ENCODE measurements at places on chromosomes 7 and 10. TPM values are rescaled to one million over a fixed set of nuclear protein-coding genes. Genes with fewer than 3 reads are reported as not detected.

MSMB gene
- total RNA-seq = not detected

KIAA1549 gene
- 13.6 TPM for total RNA-seq

DNA sequence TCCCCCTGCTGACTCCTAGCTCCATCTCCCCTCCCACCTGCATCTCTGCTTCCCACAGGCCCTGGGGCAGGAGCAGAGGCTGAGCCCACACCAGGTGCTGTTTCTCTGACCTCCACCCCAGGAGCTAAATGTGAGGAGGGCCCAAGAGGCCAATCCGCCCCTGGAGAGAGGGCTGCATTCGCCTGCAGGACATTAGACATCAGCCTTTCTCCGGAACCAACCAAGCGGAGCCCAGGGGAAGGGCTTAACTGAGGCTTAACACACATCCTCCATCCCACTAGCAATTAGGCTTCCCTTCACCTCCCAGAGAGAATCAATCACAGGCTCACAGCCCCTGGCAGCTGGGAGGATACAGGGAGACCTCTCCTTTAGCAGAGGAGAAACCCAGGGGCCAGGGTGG is 50.5 kb downstream of the SH3PXD2A start:
- no peaks in the 10 kb centered on the region for H3K27me3 ChIP-seq
- H3K27ac ChIP-seq = no peak overlapping the region
- H3K4me1 ChIP-seq = peaks cover 31% of the 10 kb centered on the region
- no peak overlapping the region for H3K4me3 ChIP-seq

DNA sequence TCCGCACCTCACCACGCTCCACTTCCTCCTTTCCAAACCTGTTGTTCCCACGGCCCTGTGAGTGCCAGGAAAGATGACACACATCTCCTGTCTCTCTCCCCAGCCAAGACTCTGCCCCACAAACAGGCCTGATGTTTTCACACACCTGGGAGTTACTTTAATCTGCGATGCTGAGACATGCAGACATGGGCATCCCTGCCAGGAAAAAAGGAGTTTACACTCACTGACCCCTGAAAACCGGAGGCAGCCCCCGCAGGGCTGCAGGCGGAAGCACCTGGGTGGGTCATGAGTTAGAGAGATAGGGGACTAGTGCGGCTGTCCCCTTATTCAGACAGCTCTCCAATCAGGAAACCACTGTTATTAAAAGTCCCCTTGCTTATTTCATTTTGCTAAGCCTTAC is 106.4 kb upstream of the CARD11 start:
- no peak for DNase-seq
- H3K27me3 ChIP-seq = no peaks in the 10 kb centered on the region
- no peaks in the 10 kb centered on the region for H3K4me1 ChIP-seq
- H3K27ac ChIP-seq = no peak overlapping the region
- no peak overlapping the region for H3K4me3 ChIP-seq
- H3K36me3 ChIP-seq = no peaks in the 10 kb centered on the region

DNA sequence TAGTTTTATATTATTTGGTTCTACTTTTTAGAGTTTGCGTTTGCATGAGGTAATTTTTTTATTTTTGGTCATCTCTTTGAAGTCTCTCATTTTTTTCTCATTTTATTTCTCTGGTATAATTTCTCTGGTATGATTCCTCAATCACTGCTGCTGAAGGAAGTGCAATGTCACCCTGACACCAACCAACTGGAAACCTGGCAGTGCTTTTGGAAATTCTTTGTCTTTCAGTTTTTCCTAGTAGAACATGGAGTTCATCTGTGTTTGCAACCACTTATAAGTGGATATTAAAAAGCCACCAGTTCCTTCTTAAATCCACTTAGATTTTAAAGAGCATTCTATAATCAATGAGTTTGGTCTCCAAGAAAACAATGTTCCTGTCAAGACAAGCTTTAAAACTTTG is 291.8 kb downstream of the PRKG1 start:
- H3K27ac ChIP-seq = no peak overlapping the region
- H3K4me1 ChIP-seq = no peaks in the 10 kb centered on the region
- DNase-seq = peak; percentile 18
- H3K36me3 ChIP-seq = no peaks in the 10 kb centered on the region
- H3K27me3 ChIP-seq = no peaks in the 10 kb centered on the region
- no peak overlapping the region for H3K4me3 ChIP-seq

GRCh38 chr10:125840955-125841354 is 17.6 kb downstream of the BCCIP start:
- no peaks in the 10 kb centered on the region for H3K27me3 ChIP-seq
- no peak overlapping the region for H3K27ac ChIP-seq
- peaks cover 69% of the 10 kb centered on the region for H3K36me3 ChIP-seq
- no peak for DNase-seq
- H3K4me1 ChIP-seq = no peaks in the 10 kb centered on the region

DNA sequence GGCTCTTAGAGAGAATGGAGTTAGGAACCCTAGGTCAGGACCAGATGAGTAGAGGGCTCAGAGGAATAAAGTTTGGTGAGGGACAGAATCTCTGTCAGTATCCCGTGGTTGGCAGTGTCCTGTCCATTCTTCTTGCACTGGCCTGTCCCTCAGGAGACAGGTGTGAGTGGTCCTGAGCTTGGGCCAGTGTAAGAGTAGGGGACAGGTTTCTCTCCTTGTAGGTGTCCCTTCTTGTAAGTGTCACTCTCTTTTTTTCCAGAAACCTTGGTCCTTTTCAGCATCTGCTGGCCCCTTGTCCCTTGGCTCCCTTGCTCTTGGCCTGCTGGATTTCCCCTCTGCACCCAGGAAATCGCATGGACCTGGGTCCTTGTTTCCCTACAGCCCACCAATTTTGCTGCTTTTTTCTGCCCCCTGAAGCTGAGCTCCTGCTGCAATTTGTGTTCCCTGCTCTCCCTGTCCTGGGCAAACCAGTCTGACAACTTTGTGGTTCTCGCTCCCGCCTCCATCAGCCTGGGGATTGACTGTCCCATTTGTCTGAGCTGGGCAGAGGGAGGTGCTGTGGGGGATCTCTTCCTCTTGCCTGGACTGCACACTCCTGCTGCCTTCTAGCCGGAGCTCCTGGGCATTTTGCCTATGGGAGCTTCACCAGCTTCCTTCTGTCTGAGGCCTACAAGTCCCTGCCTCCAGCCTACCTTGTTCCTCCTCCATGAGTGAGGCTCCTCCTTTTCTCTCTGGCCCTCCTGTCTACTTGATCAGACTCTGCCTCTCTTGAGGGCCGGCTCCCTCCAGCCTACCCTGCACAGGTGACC is 6.5 kb downstream of the TSPAN14 start:
- no peaks in the 10 kb centered on the region for H3K27me3 ChIP-seq
- DNase-seq = no peak
- peaks cover 69% of the 10 kb centered on the region for H3K4me1 ChIP-seq
- peak overlapping the region; percentile 62 for H3K27ac ChIP-seq
- H3K36me3 ChIP-seq = no peaks in the 10 kb centered on the region

- no peaks in the 10 kb centered on the region for H3K36me3 ChIP-seq
- H3K4me3 ChIP-seq = no peak overlapping the region
- peak; percentile 37 for DNase-seq
- no peak overlapping the region for H3K27ac ChIP-seq
- no peaks in the 10 kb centered on the region for H3K4me1 ChIP-seq
Measured at GRCh38 chr10:126661841-126662515, 8.5 kb downstream of the C10orf90 start.

- no peak overlapping the region for H3K4me3 ChIP-seq
- H3K36me3 ChIP-seq = no peaks in the 10 kb centered on the region
- H3K27ac ChIP-seq = peak overlapping the region; percentile 87
- DNase-seq = peak; percentile 75
- no peaks in the 10 kb centered on the region for H3K27me3 ChIP-seq
Measured at GRCh38 chr7:5677538-5678294, 103.7 kb downstream of the RNF216 start.

DNA sequence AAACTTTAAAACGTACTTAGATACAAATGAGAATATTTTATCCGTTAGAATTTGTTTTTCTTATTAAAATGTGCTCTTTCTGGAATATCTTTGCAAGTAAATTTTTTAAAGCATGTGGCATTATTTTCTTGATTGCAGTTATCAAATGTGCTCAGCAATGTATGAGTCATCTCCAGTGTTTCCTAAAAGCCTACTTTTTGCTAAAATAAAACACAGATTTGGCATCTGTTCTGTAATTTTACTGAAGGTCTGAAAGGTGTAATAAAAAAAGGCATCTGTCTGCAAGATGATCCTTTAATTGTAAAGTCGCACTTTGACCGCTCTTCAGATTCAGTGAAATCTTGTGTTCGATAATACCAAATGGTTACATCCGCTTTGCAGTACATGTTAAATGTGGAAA is 3.4 kb downstream of the GNAT3 start:
- H3K4me1 ChIP-seq = peaks cover 21% of the 10 kb centered on the region
- peak; percentile 34 for DNase-seq
- H3K4me3 ChIP-seq = no peak overlapping the region
- H3K36me3 ChIP-seq = no peaks in the 10 kb centered on the region
- no peak overlapping the region for H3K27ac ChIP-seq
- H3K27me3 ChIP-seq = no peaks in the 10 kb centered on the region
